IMR-90 (cell line): ENCODE measurements at places on chromosomes 13 and 19. TPM values are rescaled to one million over a fixed set of nuclear protein-coding genes. Genes with fewer than 3 reads are reported as not detected.

- DNase-seq, result no peak
- H3K27ac ChIP-seq, result no peak overlapping the region
- H3K36me3 ChIP-seq, result no peaks in the 10 kb centered on the region
- H3K4me3 ChIP-seq, result no peak overlapping the region
- no peaks in the 10 kb centered on the region for H3K4me1 ChIP-seq
These were observed 36.6 kb upstream of the ZSCAN5A start for GRCh38 chr19:56351208-56351607.

- no peaks in the 10 kb centered on the region for H3K4me1 ChIP-seq
- DNase-seq, result no peak
- H3K36me3 ChIP-seq, result no peaks in the 10 kb centered on the region
- H3K27ac ChIP-seq, result no peak overlapping the region
These were observed 231.9 kb downstream of the KCTD12 start for GRCh38 chr13:76654263-76654662.

DNA sequence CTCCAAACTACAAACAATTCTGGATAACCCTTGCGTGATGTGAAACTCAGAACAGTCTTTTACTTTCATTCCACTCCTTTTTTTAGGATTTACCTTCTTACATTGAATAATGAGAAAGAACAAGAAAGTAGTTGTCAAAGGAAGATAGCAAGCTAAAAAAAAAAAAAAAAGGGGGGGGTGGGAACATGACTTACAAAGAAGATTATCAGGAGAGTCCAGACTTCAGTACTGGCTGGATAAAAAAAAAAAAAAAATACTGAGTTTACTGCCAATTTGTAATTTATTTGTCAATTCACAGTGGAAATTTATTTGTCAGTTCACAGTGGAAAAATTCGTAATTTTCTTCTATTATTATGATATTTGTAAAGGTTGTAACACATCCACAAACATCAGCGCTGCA, 792.4 kb upstream of the SLITRK5 start:
- H3K4me3 ChIP-seq, result no peak overlapping the region
- no peaks in the 10 kb centered on the region for H3K36me3 ChIP-seq
- H3K27ac ChIP-seq, result no peak overlapping the region

- DNase-seq, result no peak
- H3K36me3 ChIP-seq, result no peaks in the 10 kb centered on the region
- peaks cover 13% of the 10 kb centered on the region for H3K27me3 ChIP-seq
- no peak overlapping the region for H3K27ac ChIP-seq
- H3K4me3 ChIP-seq, result no peak overlapping the region
These were observed 7.9 kb downstream of the DENND1C start for GRCh38 chr19:6473647-6474046.

DNA sequence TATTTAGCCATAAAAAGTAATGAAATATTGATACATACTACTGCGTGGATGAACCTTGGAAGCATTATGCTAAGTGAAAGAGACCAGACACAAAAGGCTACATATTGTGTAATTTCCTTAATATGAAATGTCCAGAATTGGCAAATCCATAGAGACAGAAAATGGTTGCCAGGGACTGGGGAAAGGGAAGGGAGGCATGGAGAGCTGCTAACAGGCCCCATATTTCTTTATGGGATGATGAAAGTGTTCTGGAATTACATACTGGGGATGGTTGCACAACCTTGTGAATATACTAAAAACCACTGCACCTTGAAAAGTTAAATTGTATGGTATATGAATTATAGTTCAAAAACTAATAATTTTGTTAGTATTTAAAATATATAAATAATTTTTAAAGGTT, 3.6 kb downstream of the IFT88 start:
- H3K36me3 ChIP-seq, result no peaks in the 10 kb centered on the region
- no peak overlapping the region for H3K27ac ChIP-seq
- H3K27me3 ChIP-seq, result no peaks in the 10 kb centered on the region

- no peak overlapping the region for H3K4me3 ChIP-seq
- no peaks in the 10 kb centered on the region; the same call in 1 of the 2 replicates for H3K27me3 ChIP-seq
- H3K4me1 ChIP-seq, result no peaks in the 10 kb centered on the region; the same call in 1 of the 2 replicates
- no peaks in the 10 kb centered on the region for H3K36me3 ChIP-seq
- H3K27ac ChIP-seq, result no peak overlapping the region
These were observed 279.9 kb downstream of the NHLRC3 start for GRCh38 chr13:39318161-39318560.

- peak overlapping the region; percentile 100 for H3K27ac ChIP-seq
- peaks cover 7% of the 10 kb centered on the region; the same call in 1 of the 2 replicates for H3K36me3 ChIP-seq
- H3K4me3 ChIP-seq, result no peak overlapping the region
- peaks cover 77% of the 10 kb centered on the region for H3K4me1 ChIP-seq
These were observed 46.5 kb downstream of the LYL1 start for GRCh38 chr19:13056052-13056660.

DNA sequence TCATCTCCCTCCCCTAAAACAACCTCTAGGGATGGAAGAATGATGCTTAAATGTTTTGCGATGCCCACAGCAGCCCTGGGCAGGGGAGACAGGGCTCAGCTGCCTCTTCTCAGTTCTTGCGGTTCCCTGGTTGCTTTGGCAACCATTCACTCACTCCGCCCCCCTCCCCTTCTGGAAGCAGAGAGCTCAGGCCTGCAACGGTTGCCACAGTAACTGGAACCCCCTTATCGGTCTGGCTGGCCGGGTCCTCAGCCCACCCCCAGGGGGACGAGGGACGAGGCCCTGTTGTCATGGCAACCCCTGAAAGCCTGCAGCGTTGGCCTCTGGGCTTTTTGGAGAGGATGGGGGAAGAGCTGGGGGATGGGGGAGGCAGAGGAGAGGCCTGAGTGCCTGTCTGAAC, 19.5 kb downstream of the NOVA2 start:
- no peak for DNase-seq
- no peaks in the 10 kb centered on the region for H3K36me3 ChIP-seq
- peaks cover 6% of the 10 kb centered on the region for H3K27me3 ChIP-seq
- no peak overlapping the region for H3K27ac ChIP-seq

DNA sequence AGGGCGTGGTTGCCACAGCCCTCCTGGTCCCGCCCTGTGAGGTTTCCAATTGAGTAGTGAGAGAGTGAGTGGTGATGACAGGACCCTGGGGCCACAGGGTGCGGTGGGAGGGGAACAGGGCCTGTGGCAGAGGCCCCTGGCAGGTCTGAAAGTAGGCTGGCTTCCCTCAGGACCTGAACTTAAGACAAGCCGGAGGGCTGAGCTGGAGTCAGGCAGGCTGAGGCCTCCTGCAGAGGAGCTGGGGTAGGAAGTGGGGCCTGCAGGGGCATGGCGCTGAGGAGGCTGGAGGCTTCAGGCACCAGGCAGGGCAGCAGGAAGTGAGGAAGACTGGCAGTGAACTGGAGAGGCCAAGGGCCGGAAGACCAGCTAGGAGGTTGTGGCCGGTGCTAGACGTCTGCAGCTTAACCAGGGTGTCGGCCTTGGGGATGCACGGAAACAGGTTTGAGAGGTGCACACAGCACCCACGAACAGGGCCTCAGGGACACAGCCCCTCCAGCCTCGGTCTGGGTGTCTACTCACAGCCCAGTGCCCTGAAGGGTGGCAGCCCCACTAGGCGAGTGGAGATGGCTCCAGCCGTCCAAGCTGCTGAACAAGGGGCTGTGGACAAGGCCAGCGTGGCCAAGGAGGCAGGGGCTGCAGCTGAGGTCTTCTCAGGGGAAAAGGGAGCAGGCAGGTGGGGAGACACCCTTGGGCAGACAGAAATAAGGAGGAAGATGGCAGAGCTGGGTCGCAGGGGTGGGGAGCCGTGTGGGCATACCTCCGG, 17.8 kb downstream of the POP4 start:
- no peak for DNase-seq
- no peak overlapping the region for H3K4me3 ChIP-seq
- no peaks in the 10 kb centered on the region for H3K4me1 ChIP-seq
- H3K27ac ChIP-seq, result no peak overlapping the region
- H3K36me3 ChIP-seq, result no peaks in the 10 kb centered on the region
- no peaks in the 10 kb centered on the region; the same call in 1 of the 2 replicates for H3K27me3 ChIP-seq

DNA sequence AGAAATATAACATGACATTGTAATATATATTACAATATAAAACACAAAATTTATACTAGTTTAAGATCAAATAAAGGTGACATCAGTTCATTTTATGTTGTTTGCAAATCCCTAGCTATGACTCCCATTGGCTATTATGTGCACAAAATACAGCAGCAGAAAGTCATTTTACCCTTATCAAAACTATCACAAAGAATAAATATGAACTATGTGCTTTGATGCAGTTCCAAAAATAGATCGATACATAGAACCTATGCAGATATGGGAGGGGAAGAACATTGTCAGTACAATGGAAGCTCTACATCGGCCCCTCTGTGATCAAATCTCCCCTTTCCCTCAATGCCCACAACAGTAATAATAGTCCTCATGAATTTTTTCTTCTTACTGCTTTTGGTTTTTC, 1038.1 kb upstream of the PCDH20 start:
- no peaks in the 10 kb centered on the region for H3K36me3 ChIP-seq
- DNase-seq, result no peak
- H3K27ac ChIP-seq, result no peak overlapping the region

DNA sequence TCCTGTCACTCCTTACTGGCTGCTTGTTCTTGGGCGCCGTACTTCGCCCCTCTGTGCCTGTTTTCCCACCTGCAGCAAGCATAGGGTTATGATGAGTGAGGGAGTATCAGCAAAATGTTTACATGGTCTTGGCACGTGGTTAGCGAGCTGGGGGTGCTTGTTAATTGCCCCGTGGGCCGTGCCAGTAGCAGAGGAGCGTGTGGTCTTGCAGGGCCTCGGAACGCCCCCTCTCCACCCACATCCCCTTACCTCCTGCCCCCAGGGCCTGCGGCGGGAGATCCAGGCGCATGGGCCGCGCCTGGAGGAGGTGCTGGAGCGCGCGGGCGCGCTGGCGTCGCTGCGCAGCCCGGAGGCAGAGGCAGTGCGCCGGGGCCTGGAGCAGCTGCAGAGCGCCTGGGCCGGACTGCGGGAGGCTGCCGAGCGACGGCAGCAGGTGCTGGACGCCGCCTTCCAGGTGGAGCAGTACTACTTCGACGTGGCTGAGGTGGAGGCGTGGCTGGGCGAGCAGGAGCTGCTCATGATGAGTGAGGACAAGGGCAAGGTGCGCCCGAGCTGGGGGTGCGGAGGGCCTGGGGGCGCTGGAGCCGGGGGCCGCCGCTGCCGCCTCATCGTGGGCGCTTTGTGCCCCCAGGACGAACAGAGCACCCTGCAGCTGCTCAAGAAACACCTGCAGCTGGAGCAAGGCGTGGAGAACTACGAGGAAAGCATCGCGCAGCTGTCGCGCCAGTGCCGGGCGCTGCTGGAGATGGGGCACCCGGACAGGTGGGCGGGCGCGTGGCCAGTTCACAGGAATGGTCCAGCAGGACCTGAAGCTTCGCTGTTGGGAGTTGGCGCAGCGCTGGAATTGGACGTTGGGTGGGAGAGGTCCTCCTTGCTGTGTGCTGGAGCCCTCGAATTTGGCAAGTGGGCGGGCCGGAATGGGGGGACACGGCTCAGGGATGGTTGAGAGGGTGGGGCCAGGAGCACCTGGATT, 22.5 kb upstream of the SHKBP1 start:
- peaks cover 52% of the 10 kb centered on the region for H3K27me3 ChIP-seq
- no peak for DNase-seq
- no peaks in the 10 kb centered on the region for H3K36me3 ChIP-seq
- H3K4me1 ChIP-seq, result no peaks in the 10 kb centered on the region

- H3K27me3 ChIP-seq, result no peaks in the 10 kb centered on the region
- no peak overlapping the region for H3K27ac ChIP-seq
- peak; percentile 2 for DNase-seq
These were observed 275.9 kb downstream of the ZNF536 start for GRCh38 chr19:30647891-30648720.

- no peaks in the 10 kb centered on the region for H3K36me3 ChIP-seq
- H3K4me3 ChIP-seq, result no peak overlapping the region
- no peak for DNase-seq
- no peaks in the 10 kb centered on the region for H3K27me3 ChIP-seq
- no peak overlapping the region for H3K27ac ChIP-seq
- peaks cover 2% of the 10 kb centered on the region for H3K4me1 ChIP-seq
These were observed 138.0 kb upstream of the IRS2 start for GRCh38 chr13:109924376-109924775.

GRCh38 chr13:25109341-25109740, 13.4 kb downstream of the PABPC3 start:
- H3K27ac ChIP-seq, result no peak overlapping the region
- DNase-seq, result no peak
- H3K4me3 ChIP-seq, result no peak overlapping the region
- H3K4me1 ChIP-seq, result no peaks in the 10 kb centered on the region
- H3K27me3 ChIP-seq, result no peaks in the 10 kb centered on the region
- H3K36me3 ChIP-seq, result no peaks in the 10 kb centered on the region

- no peaks in the 10 kb centered on the region for H3K4me1 ChIP-seq
- H3K27me3 ChIP-seq, result no peaks in the 10 kb centered on the region
- no peak for DNase-seq
- H3K27ac ChIP-seq, result no peak overlapping the region
These were observed 15.0 kb upstream of the ZNF69 start for GRCh38 chr19:11872624-11873023.

The CCDC9 gene
- 2.9 and 3.6 TPM in 2 replicates for total RNA-seq

The PDX1 gene
- not detected in 2 replicates for total RNA-seq

The IZUMO2 gene
- total RNA-seq, result not detected in 2 replicates
